ENCODE measurements at places on chromosomes 5 and 9.

- DNase-seq: no peak
These were observed 60.8 kb downstream of the MAPKAP1 start for GRCh38 chr9:125646217-125646616.

- DNase-seq: no peak
These were observed 295.0 kb downstream of the ADAMTS6 start for GRCh38 chr5:65186646-65187227.

GRCh38 chr5:181189363-181189961, 15.5 kb downstream of the TRIM7 start:
- no peak for DNase-seq

GRCh38 chr5:52269401-52269800, 518.3 kb upstream of the ITGA1 start:
- peak; percentile 5 for DNase-seq

DNA sequence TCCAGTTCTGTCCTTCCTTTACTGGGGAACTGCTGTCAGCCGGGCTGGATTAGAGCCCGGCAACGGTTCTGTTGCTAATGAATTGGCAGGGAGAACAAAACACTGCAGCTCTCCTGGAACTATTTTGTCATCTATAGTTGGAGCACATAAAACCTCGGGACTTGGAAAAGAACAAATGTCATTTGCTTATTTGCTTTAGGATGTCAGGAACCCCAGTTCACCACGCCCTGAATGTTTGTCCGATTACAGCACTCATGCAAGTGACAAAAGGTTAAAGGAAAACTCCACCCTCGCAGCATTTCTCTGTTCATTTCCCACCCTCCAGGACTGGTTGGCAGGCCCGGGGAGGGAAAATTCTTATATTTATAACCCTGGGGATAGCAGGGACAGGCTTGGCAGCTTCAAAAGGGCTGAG, 66.4 kb upstream of the PLPP1 start:
- DNase-seq: peak; percentile 58

DNA sequence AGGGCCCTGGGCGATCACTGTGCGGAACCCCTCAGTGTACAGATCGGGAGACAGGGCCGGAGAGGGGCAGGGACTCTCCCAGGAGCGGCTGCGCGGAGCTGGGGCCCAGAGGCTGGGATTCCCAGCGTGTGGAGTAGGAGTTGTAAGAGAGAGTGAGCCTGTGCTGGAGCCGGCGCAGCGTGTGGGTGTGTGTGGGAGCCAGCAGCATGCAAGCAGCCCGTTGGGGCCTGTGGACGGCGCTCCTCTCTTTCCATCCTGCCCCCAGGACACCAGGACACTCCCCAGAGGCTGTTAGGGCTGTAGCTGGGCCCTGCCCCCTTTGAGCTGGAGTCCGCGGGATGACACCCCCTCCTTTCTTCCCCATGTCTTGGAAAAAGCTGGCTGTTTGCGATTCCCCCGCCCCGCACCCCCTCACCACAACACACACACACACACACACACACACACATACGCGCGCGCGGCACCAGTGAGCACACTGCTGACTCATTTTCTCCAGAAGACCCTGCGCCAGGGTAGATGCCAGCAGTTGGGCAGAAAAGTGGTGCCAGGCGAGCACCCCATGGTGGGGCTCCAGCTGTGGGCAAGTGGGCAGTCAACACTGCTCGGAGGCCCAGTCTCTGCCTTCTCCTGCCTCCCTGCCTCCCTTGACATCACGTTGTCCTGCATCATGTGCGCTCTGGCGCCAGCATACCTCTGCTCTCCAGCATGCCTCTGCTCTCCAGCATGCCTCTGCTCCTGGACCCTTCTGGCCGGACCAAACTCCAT, 1.5 kb downstream of the COL27A1 start:
- no peak for DNase-seq

- no peak for DNase-seq
These were observed 376.4 kb downstream of the DEPDC1B start for GRCh38 chr5:60323596-60323995.

- no peak for DNase-seq
These were observed 852.3 kb upstream of the DMAC1 start for GRCh38 chr9:8651846-8652215.

DNA sequence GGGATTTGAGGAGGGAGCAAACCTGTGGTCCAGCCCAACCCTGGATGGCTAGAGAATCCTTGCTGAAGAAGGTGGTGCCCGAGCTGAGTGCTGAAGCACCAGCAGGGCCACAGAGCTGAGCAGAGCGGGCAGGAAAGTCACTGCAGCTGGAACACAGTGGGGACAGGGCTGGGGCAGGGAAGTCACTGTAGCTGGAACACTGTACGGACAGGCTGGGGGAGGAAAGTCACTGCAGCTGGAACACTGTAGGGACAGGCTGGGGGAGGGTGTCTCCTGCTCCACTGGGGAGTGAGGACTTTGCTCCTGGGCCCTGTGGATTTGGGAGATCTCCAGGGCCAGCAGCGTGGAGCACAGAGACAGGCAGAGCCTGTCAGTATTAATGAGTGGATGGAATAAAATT, 9.0 kb upstream of the SUSD3 start:
- DNase-seq: no peak

DNA sequence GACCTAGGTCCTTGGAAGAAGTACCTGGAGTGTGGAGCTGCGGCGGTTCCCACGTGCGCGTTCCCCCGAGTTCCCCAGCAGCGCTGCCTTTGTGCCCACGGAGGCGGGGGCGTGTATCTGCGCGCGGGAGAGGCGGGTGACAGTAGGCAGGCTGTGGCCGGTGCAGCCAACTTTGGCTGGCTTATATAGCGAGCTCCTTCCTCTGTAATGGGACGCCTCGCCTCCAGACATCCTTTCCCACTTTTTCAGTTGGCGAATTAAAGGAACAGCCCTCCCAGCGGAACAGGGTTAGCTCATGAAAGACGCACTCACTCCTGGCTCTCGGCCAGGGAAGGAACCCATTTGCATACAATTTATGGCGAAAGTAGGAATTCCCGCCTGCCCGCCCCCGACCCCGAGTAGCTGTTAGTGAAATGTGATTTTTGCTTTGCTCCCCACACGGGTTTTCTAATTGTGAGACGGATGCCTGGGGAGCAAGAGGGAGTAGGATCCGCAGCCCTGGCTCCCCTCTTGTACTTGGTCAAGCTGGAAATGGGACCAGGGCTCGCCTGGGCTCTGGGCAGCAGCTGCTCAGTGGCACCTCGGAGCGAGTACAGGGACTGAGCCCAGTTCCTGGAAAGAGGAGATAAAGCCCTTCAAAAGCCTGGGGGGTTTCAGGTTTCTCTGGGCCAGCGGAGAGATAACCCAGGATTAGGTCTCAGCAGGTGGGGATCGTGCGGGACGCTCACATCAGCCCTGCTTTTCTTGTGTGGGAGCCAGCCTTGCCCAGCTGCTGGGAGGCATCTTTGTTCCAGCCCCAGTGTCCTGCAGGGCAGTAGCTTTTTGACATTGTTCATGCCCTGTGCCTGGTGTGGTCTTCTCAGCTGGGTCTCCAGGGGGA, at the start of gene TNC:
Gene TNC (minus strand): TSS at position 159 of the 880 bp plus-strand sequence. CDS start 27,139 bp downstream, outside the sequence.
- peak; percentile 80 for DNase-seq

DNA sequence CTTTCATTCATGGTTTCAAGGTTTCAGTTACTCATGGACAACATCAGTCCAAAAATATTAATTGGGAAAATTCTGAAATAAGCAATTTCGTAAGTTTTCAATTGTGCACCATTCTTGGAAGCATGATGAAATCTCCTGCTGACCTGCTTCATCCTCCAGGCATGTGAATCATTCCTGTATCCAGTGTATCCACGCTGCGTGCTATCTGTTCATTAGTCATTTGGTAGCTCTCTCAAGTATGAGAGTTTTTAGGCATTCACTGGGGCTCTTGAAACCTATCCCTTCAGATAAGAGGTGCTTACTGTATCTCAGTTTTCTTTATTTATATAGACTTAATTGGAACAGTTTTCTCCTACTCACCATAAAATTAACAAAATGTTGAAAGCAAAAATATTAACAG, 293.0 kb downstream of the CDH12 start:
- DNase-seq: no peak

GRCh38 chr5:167352801-167353200, 938.6 kb upstream of the WWC1 start:
- DNase-seq: peak; percentile 7

- DNase-seq: no peak
These were observed 313.5 kb upstream of the MSX2 start for GRCh38 chr5:174410716-174411478.

- no peak for DNase-seq
These were observed 159.0 kb downstream of the HACD4 start for GRCh38 chr9:20872340-20872977.

GRCh38 chr5:16413166-16413860, 52.3 kb downstream of the ZNF622 start:
- DNase-seq: no peak

DNA sequence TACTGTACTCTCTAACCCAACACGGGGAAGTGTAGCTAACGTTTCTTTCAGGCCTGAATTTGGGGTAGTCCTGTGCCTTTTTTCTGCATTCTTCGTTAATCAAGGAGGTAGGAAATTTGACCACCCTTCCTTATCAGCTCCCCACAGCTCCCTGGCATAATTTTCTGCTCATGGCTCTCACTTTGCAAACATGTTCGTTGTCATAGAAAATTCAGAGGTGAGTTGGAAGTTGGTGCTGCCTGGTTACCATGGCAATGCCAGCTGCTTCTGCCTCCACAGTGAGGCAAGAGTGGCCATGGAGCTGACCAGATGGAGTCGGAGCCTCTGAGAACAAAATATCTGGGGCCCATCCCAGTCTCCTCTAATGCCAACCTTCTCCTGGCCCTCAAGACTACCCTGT, 116.6 kb upstream of the BOD1 start:
- no peak for DNase-seq

DNA sequence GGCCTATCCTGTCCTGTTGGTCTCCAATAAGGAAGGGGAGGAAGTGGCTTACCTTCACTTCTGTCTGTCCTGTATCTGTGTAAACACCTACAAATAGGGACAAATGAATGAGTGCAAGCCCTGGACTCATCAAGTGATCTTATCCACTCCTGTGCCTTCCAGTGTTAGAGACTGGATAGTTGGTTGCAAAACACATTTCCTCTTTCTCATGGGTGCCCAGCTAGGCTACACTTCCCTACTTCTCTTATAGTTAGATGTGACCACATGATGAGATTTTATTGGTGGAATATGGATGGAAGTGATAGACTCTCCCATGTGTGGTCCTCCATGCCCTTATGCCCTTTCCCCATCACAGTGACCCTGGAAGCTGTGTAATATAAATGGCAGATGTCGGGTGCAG, 16.9 kb upstream of the PFDN1 start:
- no peak for DNase-seq

DNA sequence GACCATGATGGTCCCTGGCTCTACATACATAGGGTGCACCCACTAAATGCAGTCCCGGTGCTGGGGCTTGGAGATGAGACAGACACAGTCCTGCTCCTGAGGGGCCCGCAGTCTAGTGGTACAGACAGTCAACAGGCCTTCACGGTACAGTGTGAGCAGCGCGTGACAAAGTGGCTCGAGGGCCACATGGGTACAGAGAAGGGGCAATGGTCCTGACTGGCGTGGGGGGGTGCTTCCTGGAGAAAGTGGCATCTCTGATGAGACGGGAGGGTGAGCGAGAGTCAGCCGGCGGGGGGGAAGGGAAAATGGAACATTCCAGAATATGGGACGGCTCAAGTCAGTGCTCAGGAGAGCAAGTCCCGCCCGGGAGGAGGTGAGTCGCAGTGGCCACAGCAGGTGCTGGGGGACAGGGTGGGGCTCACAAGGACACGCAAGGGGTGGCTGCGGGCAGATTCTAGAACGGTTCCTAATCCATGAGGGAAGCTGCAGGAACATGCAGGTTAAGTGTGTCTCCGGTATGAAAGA, 38.0 kb downstream of the WHRN start:
- DNase-seq: no peak

- DNase-seq: no peak
These were observed 29.6 kb upstream of the ASTN2 start for GRCh38 chr9:117444501-117444900.

DNA sequence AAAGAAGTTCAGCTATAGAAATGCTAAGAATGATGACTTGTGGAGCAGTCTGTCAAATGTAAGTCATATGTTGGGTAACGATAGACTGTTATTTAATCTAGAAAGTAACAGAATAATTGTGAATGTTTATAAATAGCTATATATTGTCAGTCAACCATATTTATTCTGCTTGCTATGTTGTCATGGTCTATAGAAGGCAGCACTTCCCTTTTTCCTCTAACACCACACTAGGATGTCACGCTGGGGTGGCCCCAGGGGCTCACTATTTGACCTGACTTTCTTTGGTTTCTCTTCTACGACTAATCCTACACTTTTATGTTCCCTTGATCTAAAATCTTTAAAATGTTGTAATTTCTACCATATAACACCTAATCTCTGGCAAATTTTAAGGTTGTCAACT, 20.5 kb downstream of the ERAP2 start:
- DNase-seq: no peak

DNA sequence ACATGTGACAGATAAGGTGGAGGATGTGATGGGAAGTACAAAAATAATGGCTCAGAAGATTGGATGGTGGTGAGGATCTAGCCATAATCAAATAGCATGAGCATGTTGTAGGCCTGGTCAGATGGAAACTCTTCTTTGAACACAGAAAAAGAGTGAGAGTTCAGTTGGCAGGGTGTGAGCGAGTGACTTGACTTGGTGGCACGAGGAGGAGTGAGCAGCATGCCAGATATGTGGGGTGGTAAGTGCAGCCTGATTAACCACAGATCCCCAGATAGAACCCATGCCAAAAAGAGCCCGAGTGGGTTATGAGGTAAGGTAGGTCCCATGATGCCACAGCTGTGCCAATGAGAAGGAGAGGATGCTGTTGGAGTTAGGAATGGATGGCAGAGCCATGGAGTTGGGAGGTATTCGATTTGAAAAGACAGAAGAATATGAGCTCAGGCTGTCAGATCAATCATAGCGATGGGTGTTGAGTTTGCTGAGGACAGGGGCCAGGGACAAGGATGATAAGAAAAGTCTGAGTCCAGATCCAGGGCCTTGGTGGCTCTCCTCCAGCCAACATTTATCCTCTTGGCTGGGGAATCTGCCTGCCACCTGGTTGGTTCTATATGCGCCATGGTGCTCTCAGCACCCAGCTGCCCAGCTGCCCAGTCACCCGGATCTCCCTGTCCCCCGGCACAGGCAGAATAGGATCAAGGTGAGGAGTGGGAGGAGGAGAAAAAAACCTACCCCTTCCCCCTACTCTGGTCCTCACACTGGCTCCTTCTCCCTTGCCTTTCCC, 16.5 kb downstream of the GARNL3 start:
- DNase-seq: no peak

DNA sequence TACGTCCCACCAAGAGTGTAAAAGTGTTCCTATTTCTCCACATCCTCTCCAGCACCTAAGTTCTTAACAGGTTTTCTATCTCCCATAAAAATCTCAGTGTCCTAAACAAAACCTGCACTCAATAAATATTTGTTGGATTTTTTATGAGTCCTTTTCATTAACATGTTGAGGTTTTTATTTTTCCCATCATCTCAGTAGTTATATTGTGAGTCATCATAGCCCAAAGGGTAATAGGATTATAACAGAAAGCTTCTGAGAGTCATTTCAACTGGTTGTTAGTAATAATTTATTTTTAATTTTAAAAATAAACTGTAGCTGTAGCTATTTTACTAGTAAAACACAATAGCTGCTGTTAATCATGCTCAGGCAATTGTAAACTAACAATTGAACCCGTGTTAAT, 331.6 kb upstream of the SLC30A5 start:
- DNase-seq: no peak
